ENCODE measurements at places on chromosomes 1 and 21.
A peak's percentile ranks its signal among the peaks of the same experiment; 100 is the strongest.

DNA sequence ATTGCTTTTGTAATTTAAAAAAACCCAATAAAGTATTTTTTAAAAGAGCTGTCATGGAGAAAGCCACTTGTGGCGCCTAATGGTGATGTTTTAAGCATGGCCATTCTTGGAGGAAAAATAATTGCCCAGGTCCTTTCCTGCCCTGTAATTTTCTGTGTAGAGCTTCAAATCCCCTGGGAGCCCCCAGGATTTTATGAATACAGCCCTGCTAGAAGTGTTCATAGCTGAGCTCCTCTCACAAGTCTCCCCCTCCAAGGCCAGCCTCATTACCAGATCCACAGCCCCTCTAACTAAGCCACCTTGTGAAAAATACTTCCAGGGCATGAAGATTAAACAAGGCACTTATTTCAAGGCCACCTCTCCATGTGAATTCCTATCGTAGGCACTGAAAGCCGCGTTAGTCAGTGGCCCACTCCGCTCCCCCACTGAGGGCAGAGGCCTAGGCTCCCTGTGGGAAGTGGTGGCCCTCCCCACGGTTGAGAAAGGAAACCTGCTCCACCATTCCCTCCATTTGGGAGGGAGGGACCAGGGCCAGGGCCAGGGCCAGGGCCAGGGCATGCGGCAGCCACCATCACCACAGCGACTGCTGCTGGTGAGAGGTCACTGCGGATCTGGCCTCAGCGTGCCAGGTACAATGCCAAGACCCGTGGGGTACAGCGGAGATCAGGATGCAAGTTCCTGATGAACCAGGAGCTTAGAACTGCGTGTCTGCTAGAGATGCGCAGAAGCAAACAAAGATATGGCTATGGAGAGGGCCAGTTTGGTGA is 83.1 kb downstream of the KCNN3 start:
- DNase-seq, result no peak

- DNase-seq, result peak; percentile 38
These were observed 86.1 kb downstream of the FASLG start for GRCh38 chr1:172745014-172745413.

- DNase-seq, result no peak
These were observed 4.0 kb downstream of the SSX2IP start for GRCh38 chr1:84686223-84686622.

DNA sequence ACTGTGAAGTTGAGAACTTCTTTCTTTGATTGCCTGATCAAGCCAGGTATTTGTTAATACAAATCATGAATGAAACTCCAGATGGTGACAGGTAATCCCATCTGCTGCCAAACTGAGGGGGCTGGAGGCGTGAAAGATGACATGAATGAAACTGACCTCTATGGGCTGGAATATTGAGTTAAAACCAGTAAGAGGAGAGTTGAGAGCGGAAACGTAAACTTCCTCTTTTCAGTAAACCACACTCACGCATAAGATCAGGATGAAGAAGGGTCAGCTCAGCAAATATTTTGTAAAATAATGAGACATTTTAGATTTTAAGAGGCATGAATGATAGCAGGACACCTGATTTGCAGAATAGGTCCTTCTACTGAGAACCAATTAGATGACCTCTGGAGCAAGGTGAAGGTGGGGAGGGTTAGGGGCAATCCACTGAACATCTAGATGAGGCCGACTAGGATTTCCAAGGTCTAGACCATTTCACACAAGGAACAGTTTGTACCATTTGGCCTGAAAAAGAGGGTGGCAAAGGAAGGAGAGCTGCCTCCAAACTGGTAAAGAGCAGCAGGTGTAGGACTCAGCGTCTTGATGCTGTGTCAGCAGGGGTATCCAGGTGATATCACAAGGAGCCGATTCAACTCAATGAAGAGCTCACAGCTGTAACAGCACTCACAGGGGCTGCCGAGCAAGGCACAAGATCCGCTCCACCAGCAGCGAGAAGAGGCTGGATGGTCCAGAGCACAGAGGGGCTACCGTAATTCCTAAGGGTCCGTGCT is 132.6 kb downstream of the NTPCR start:
- no peak for DNase-seq

GRCh38 chr1:43786201-43786958 is 79.0 kb downstream of the ST3GAL3 start:
- no peak for DNase-seq

DNA sequence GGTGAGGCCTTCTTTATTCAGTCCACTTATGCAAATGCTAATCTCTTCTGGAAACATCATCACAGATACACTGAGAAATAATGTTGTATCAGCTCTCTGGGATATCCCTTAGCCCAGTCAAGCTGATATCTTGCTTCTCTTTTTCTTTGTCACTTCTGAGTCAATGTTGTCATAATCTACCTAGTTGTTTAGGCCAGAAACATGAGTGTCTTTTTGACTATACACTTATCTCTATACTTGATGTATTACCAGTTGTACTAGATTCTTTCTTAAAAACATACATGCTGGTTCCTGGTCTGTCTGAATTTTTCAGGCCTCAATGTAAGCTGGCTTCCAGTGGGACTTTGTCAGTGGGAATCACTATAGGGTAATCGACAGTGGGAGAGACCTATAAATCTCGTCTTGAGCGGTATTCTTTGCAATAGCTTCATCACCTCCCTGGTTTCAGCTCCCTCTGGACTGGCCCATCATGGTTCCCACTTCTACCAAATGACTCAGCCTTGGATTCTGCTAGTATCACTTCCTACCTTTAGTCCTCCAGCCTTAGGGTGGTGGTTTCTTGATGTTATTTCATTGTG is 135.2 kb upstream of the CYYR1 start:
- no peak for DNase-seq

GRCh38 chr1:35173909-35174540 is 18.9 kb downstream of the SFPQ start:
- peak; percentile 34 for DNase-seq

GRCh38 chr1:168223681-168224540 is 1.9 kb upstream of the SFT2D2 start:
- no peak for DNase-seq

DNA sequence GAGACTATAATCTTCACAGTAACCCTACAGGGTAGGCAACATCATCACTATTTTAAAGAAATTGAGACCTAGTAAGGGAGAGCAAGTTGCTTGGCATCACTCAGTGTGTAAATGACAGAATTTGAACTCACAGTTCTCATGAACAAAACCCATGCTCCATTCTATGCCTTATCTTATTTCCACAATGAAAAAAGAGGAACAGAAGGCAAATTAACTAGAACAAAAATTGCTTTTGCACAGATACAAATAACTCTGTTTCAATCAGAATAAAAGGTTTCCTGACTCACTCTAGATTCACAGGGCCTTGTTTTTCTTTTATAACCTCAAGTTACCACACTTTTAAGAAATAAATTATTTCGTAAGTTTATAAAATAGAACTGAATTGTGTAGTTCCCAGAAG is 90.1 kb downstream of the UCHL5 start:
- DNase-seq, result no peak

- peak; percentile 59 for DNase-seq
These were observed 62.7 kb downstream of the PLPP3 start for GRCh38 chr1:56516539-56517252.

- DNase-seq, result peak; percentile 43
These were observed at the start of gene CCSAP for GRCh38 chr1:229342656-229343569. Gene CCSAP (minus strand): TSS chr1:229343047. CDS start chr1:229342465, 582 bp downstream.

DNA sequence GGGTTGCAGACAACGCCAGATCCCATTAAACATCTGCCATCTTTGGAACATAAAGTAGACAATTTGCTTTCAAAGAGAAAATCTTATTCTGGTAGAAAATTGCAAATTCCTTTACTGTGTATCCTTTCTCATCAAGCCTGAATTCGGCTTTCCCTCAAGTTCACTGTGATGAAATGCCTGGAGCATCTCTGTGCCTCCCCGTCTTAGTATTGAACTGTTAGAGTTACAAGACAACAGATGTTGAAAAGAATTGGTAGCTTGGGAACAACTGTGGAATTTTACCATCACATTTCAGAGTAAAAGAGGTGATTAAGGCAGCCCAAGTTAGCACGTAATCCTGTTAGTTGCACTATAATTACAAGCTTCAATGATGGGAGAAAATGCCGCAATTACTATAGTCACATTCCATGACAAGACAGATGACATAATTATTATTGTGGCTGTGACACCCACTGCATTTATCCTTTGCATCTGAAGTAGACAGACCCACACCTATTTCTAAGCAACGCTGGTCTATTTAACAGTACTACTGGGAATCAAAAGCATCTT is 54.4 kb upstream of the B3GALNT2 start:
- no peak for DNase-seq

DNA sequence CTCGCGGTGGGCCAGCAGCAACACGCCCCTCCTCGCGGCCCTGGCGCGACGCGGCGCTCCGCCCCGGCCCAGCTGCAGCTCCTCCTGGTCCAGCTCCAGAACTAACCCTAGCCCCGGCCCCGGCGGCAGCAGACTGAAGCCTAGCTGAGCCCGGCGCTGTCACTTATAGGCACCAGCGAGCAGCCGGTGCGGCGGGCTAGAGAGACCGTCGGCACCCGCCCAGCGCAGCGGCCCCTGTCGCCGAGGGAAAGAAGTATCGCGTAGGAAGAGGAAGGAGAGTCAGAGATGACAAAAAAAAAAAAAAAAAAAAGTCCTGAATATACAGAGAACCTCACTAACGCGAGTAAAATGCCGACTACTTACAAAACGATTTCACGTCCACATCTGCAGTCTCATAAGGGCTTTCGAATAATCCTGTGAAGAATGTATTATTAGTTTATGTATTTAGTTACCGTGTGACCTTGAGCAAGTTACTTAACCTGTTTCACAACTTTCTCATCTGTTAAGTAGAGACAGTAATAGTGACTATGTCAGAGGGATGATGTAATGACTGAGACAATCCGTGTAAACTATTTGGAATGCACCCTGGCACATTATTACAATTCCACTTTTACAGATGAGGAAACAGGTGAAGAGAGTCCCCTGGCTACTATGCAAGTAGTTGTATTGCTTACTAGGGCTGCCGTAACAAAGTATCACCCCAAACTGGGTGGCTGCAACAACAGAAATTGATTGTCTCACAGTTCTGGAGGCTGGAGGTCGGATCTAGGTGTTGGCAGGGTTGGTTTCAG is at the start of gene SLC9A1:
Gene SLC9A1 (minus strand): TSS at position 135 of the 791 bp plus-strand sequence. CDS start 791 bp downstream, outside the sequence.
- DNase-seq, result peak; percentile 91

DNA sequence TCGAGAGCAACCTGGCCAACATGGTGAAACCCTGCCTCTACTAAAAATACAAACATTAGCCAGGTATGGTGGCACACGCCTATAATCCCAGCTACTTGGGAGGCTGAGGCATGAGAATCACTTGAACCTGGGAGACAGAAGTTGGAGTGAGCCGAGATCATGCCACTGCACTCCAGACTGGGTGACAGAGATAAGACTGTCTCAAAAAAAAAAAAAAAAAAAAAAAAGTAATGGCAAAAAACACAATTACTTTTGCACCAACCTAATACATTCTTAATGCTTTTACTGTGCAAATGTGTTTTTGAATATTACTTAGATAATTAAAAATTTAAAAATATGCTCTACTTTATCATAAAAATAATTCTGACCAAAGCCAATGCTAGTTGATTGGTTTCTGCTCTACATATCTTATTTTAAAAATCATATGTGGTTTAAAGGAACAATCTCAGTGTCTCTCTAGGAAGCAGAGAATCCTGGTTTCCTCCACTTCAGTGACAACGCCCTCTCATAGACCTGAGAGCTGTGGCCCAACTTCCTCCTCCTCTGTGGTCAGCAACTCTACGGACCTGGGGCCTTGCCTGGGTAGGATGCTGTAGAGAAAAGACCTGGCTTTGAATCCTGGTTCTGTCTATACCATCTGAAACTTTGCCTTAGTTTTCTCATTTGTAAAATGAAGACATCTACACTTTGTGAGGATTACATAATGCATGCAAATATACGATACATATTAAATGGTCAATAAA is 64.7 kb downstream of the TGFBR3 start:
- DNase-seq, result no peak

- DNase-seq, result no peak
These were observed 24.2 kb downstream of the OLFML3 start for GRCh38 chr1:114003431-114003830.

GRCh38 chr1:39331647-39332046 is 127.2 kb downstream of the MACF1 start:
- DNase-seq, result no peak

DNA sequence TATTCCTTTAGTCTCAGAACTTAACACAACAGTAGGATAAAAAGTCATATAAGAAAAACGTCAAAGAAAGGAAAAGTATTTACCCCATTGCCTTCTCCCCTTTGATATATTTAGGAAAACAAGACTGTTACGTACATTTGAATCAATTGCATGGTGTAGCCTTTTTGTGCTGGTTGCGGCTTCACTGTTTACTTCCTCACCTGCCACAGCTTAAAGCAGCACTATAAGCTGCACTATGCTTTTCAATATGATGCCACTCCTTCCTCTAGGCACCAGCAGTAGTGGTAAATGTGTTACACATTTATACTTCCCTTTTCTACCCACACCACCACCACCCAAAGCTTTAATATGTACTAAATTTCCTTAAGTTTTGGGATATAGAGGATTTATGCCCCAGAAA is 111.1 kb downstream of the ATP1B1 start:
- no peak for DNase-seq

GRCh38 chr1:155622191-155622590 is 12.2 kb downstream of the MSTO1 start:
- DNase-seq, result no peak

DNA sequence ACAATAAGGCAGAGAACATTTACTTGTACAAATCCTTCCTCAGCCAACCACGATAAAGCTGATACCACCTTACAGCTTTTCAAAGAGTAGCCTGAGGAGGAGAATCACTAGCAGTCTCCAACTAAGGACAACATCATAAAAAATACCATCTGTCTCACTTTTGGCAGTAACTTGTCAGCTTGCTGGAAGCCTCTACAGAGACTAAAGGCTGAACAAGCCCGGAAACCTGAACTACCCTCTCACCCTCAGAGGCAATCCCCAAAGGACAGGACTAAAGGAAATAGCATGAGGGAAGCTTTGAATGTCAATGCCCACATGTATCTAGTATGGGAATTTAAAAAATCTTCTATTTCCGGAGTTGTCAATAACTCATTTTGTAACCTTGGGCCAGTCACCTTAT is 10.6 kb downstream of the SRSF4 start:
- DNase-seq, result no peak

DNA sequence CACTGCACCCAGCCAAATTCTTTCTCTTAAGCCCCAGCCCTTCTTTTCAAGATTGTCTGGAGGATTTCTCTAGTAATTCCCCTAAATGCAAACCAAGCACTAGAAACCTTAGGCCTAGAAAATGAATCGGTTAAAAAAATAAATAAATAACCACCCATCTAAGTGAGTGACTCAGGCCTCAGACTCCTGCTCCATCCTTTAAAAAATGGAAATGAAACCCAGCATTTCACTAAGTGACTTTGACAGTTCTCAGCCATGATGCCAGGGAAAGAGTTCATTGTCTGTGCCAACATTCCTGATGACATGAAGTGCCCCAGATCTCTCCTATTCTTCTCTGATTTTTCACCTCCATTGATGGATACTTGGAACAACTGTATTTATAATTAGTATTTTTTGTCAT is 415.2 kb upstream of the DAB1 start:
- DNase-seq, result no peak

GRCh38 chr1:147700042-147701006 is 30.0 kb upstream of the ACP6 start:
- peak; percentile 59 for DNase-seq

GRCh38 chr1:214363386-214363785 is 82.4 kb downstream of the SMYD2 start:
- no peak for DNase-seq
